ENCODE measurements at places on chromosomes 16 and 17. TPM values are rescaled to one million over a fixed set of nuclear protein-coding genes. Genes with fewer than 3 reads are reported as not detected.

Gene CASKIN1
- not detected for total RNA-seq

Gene CCL5
- total RNA-seq = 1,249 TPM

Gene SLC12A3
- total RNA-seq = not detected

Gene CLEC18C
- 0.14 TPM for total RNA-seq

Gene FBXL16
- total RNA-seq = 7.5 TPM

DNA sequence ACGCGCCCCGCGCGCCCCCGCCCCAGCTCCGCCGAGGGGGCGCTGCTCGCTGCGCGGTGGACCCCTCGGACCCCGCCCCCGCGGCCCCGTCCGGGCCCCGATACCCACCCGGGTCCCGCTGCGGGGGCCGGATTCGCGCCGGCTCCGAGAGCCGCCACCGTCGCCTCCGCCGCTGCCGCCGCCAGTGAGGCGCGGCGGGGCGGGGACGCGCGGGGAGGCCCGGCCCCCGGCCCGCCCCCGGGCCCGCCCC, at the start of gene TBC1D16:
Gene TBC1D16, minus strand, starts transcription at position 186 of the 250 bp plus-strand sequence. CDS start 22,325 bp downstream, outside the sequence.
- H3K4me3 ChIP-seq = peak within 1 kb of the TSS; percentile 75
- peaks cover 16% of the 10 kb centered on the region for H3K4me1 ChIP-seq
- no peak for DNase-seq
- H3K27ac ChIP-seq = peak within 1 kb of the TSS; percentile 32
- H3K27me3 ChIP-seq = peaks cover 35% of the 10 kb centered on the region

DNA sequence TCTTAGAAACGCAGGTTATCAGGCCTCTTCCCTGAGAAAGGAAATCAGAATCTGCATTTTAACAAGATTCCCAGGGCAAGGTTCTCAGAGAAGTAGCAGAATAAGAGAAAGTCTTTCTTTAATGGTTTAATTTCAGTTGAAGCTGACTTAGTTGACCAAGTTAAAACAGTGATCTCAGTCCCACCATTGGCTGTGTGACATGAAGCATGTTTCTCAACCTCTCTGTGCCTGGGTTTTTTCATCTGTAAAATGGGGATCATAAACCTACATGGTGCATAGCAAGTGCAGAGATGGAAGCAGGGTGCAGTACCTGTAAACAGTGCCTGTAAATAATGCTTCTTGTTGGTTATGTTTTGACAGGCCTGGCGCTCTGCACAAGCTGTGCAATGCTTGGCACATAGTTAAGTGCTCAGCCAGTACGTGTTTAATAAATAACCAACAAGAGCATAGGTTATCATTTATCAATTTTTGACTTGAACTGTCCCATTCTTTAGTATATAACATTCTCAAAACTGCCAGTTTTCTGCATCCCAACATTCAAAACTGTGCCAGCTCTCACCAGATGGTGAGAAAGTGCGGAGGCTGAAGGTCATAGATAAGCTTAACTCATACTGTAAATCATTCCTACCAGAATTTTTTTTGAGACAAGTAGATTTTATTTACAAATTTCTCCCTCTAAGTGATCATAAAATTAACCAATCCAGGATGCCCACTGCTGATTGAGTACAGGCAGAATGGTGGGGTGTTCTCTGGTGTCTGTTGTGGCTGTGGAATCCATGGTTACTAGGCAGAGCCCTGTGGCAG, 6.9 kb downstream of the C17orf67 start:
- no peak overlapping the region for H3K27ac ChIP-seq
- no peak for DNase-seq
- H3K27me3 ChIP-seq = no peaks in the 10 kb centered on the region
- H3K4me1 ChIP-seq = peaks cover 19% of the 10 kb centered on the region

- no peak for DNase-seq
- no peaks in the 10 kb centered on the region for H3K4me1 ChIP-seq
- no peaks in the 10 kb centered on the region for H3K27me3 ChIP-seq
Measured at GRCh38 chr16:5865236-5865635, 767.6 kb upstream of the EEF2KMT start.

GRCh38 chr17:30021708-30022317, 80.4 kb downstream of the EFCAB5 start:
- H3K36me3 ChIP-seq = no peaks in the 10 kb centered on the region
- H3K27me3 ChIP-seq = peaks cover 13% of the 10 kb centered on the region
- H3K27ac ChIP-seq = no peak overlapping the region
- peak; percentile 47 for DNase-seq
- no peak overlapping the region for H3K4me3 ChIP-seq
- peaks cover 1% of the 10 kb centered on the region for H3K4me1 ChIP-seq

- no peak overlapping the region for H3K4me3 ChIP-seq
- H3K4me1 ChIP-seq = peaks cover 34% of the 10 kb centered on the region
- no peak overlapping the region for H3K27ac ChIP-seq
- H3K27me3 ChIP-seq = peaks cover 34% of the 10 kb centered on the region
- DNase-seq = no peak
Measured at GRCh38 chr17:497241-498034, 144.8 kb upstream of the RPH3AL start.

GRCh38 chr17:74217037-74217730, 3.8 kb downstream of the TTYH2 start:
- no peak for DNase-seq
- H3K4me3 ChIP-seq = no peak overlapping the region
- peaks cover 36% of the 10 kb centered on the region for H3K4me1 ChIP-seq
